ENCODE measurements at places on chromosomes 3 and 15.
A peak's percentile ranks its signal among the peaks of the same experiment; 100 is the strongest.

DNA sequence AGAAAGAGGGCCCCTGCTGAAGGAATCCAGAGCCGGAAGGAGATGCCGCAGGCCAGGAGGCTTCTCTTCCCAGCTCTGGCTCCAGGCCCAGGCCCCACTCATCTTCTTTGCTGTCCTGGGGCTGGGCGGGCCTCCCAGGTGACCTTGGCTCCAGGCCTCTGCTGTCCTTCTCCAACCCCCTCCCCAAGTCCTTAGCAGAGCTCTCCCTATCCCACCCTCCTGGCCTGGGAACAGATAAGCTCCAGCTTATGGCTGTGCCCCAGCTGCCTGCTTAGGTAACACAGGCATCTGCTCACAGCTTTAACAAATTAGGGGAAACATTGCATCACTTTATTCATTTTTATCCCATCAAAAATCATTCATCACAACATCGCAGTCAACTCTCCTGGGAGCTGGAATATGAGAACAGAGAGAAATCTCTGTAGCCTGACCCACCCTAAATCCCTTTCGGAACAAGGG, 86.9 kb downstream of the SEMA5B start:
- peak; percentile 70 for DNase-seq

GRCh38 chr3:63918321-63918720, 6.1 kb upstream of the SCAANT1 start:
- DNase-seq, result peak; percentile 46

GRCh38 chr3:164332831-164333802, 745.2 kb downstream of the SI start:
- peak; percentile 62 for DNase-seq

- DNase-seq, result no peak
Measured at GRCh38 chr3:72951259-72951722, 45.3 kb upstream of the PPP4R2 start.

GRCh38 chr3:126067959-126068358, 16.0 kb downstream of the SLC41A3 start:
- no peak for DNase-seq

GRCh38 chr3:134859341-134859740, 64.3 kb downstream of the EPHB1 start:
- DNase-seq, result no peak

DNA sequence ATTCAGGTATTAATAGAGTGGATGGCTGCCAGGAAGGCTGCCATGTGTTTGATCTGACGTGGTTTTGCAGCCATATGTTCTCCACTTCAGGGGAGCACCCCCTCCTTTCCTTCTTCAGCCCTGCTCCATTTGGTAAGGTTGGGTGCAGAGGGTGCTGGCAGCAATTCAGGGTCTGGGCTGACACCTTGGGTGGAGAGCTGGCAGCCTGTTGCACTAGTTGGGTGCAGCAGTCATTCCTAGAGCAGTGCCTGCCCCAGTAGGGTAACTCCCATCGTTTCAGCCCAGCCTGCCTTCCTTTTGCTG, 1.5 kb downstream of the TYRO3 start:
- DNase-seq, result no peak

DNA sequence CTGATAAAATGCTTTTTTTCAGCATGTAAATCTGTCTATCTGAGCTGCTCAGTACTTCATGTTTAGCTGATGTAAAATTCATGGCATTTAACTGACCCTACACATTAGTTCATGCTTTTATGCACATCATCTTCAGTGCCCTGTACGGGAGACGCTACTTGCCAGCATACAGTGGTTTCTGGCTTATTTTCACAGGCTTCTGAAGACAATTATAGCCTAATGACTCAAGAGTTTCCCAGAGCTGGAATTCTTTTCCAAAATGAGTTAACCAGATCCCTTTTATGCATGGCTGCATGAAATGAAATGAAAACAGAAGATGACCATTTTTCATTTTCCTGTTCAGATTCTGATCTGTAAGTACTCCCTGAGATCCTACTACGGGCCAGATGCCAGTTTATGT, 1061.5 kb downstream of the ROBO2 start:
- peak; percentile 92 for DNase-seq

- no peak for DNase-seq
Measured at GRCh38 chr3:61741551-61741950, 180.2 kb downstream of the PTPRG start.

DNA sequence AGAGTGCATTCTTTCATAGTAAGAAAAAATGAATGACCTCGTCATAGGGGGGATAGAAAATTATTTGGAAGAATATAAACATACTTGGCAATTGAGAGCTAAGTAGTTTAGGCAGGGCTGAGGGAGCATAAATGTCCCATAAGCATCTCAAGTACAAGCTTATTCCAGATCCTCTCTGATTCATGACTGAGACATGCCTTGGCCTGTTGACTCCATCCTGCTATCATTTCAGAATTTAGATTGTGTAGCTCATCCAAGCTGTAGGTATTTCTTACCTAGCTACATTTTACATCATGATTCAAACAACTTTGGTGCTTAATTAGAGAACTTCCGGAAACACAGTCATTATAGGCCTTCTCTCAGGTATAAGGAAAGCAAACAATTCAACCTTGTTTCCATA, 12.3 kb downstream of the POGLUT1 start:
- peak; percentile 2 for DNase-seq

DNA sequence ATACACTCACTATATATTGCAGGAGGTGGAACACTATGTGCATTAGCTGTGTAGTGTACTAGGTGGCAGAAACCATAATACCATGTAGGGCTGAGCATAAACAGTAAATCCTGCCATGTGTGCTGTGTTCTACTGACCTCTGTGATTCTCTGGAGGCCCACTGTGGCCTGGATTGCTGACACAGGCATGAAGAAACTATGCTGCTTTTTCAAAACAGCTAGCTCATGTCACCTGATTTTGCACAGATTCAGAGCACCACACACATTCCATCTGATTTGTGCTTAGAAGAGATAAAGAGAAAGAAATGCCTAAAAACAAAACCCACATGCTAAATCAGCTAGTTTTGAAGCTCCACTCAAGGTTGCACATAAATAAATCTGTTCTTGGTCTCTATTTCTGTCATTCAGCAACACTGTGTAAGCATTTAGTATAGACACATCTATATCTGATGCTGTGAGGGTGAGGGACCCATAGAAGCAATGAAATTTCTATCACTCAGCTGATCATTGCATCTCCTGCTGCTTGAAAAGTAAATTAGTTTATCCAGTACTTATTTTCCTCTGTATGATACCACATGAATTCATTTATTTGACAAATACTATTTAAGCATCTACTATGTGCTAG, 1007.7 kb upstream of the SEMA6D start:
- no peak for DNase-seq

DNA sequence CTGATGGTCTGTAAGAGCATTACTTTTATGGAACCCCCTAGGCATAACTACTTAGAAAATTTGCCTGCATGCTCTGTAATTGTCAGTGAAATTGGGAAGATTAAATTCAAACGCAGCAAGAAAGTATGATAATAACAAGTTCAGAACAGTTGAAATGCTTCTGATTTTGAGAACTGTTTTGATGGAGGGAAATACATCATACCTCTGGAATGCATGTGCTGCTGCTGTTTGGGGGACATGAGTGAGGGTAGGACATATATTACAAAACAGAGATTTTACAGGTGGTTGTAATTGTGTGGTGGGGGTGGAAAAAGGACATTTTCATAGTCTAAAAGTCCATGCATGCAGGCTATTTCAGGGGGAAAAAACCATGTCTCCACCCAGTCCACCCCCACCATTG, 135.0 kb upstream of the DPH6 start:
- DNase-seq, result no peak

DNA sequence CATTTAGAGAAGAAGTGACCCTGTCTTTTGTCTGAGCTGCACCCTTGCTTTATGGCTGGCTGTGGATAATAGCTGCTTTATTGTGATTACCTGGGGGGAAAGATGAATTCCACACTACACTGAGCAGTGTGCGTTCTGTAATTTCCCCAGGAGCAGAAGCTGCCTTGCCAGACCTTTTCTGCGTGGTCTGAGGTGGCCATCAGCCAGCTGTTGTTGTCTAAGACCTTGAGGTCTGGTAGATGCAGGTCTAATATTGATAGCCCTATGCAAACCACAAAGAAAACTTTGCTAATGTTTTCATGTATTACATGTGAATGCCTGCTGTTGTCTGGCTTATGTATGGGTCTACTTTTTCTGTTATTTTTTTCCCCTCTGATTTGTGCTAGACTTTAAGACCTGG, 144.6 kb downstream of the THSD4 start:
- DNase-seq, result no peak

- DNase-seq, result peak; percentile 30
Measured at GRCh38 chr3:157589211-157589610, 86.0 kb upstream of the VEPH1 start.

DNA sequence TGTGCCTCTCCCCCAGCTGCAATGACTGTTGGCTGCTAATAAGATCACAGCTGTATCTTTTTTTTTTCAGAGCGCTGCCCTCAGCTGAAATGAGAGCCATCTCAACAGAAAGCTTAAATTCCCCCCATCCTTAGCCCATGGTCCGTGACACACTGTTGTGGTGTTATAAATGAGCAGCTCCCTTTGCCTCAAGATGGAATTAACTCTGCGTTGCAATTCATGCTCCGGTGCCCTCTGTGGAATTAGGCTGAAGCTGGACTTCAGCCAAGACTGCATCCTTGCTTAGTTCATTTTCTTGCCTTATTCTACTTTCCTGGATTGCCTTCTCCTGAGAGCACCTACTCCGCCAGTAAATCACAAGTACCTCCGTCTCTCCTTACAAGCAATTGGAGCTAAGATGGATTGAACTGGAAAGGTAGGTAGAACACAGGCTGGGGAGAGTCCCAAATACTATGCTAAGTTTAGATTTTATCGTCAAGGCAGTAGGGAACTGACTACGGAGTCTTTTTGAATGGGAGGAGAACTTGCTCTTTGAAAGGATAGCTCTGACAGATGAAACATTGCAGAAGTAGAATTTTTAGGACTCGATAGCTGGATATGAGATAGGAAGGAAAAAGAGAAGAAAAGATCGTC, 39.0 kb upstream of the THRB start:
- DNase-seq, result no peak

- no peak for DNase-seq
Measured at GRCh38 chr15:22808240-22808639, 21.8 kb downstream of the NIPA1 start.

DNA sequence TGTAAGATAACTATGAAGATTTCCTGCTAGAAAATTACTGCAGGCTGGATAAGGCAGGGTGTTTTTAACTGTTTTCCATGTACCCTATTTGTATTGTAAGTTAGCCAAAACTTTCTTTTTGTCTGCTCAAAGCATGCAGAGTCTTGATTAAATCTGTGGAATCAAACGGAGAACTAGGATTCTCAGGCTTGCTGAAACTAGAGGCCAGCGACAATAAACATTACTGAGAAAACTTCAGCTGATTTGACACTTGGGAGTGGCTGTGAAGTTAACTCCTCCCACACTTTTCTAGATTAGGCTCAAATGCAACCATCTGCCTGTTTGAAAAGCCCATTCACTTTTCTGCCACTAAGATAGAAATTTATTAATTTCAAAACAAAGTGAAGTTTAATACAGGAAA, 153.2 kb upstream of the FRMD4B start:
- no peak for DNase-seq

- no peak for DNase-seq
Measured at GRCh38 chr3:46715507-46716175, 2.0 kb downstream of the PRSS50 start.

DNA sequence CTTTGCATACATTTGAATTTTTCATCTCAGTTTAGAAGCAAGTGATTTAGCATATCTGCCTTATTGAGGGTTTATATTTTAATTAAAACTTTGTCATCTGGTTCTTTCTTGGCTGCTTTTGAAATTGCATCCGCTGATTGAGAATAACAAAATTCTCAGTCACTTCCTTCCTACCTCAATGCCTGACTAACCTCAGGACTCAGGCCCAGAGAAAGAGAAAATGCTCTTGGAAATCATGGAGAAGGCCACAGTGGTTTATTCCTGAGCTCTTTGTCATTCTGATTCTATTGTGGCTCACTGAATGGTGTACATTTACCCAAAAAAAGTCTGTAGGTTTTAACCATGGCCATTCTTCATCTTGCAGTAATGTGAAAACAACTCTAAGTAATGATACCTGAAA, 533.9 kb downstream of the TBL1XR1 start:
- DNase-seq, result no peak

DNA sequence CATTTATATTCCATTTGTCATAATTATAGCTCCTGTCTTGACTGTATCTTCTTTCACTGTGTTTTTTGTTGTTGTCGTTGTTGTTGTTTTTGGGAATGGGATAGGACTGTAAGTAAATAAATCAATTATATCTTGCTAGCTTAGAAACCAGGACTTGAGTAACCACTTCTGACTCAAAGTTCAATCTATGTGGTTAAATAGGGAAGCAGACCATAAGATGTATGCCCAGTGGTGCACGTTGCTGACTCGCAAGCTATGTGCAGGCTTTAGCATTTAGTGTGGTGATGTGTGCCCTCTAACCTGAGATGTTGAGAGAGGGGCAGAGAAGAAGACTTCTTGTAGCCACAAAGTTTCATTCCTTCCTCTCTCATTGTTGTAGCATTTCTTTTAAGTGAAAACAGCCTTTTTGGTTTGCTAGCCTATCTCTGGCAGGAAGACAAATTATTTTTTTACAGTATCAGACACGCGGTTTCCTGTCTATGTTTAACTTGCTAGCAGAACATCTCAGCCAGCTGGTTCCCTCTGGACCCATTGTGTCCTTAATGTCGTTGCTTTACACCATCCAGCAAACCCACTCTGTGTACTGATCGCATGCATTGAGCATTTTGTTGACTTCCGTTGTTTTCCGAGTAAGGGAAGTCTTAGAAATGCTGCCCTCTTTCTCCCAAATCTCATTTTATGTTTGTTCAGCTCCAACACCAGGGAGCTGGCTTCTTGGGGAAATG, 52.1 kb downstream of the TGFBR2 start:
- peak; percentile 75 for DNase-seq

GRCh38 chr3:175857666-175858270, 998.6 kb downstream of the NAALADL2 start:
- DNase-seq, result no peak

GRCh38 chr3:132822266-132822665, 100.1 kb upstream of the NPHP3 start:
- DNase-seq, result peak; percentile 43

DNA sequence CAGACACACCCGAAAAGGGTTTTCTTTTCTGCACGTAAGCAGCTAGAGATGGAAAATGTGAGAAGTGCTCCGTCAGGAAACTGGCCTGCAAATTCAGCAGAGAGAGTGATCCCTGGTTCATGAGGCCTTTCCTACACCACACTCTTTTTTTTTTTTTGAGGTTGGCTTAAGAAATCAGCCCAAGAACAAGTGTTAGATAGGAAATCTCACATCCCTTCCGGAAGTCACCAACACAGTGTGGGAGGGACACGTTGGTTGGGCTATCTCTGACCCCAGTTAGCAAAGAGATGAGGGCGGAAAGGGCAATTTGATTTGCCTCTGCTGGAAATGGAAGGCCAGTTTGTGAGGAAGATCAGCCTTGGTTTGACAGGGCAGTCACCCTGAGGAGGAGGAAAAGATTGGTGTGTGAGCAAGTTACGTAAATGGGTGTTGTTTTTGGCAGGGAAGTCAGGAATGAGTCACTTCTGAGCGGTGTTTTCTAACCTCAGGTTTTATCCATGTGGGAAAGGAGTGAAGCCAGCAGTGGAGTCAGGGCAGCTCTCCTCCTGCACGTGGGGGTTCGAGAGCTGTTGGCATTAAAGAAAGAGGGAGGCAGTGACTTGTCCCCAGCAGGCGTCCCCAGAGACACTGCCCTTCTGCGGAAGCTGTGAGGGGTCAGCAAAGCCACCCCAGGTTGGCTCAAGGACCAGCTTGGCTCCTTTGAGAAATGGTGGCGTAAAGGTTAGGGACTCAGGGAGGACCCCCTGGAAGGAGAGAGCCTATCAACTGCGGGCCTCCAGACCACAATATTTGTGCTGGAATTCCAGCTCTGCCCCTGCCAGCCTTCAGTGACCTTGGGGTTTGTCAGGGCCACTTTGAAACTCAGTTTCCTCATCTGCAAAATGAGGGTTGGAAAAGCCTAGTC, 237.6 kb upstream of the BHLHE40 start:
- DNase-seq, result peak; percentile 89

Measured in fibroblast of skin of scalp (primary cell).